ENCODE measurements at places on chromosomes 7 and 10.

DNA sequence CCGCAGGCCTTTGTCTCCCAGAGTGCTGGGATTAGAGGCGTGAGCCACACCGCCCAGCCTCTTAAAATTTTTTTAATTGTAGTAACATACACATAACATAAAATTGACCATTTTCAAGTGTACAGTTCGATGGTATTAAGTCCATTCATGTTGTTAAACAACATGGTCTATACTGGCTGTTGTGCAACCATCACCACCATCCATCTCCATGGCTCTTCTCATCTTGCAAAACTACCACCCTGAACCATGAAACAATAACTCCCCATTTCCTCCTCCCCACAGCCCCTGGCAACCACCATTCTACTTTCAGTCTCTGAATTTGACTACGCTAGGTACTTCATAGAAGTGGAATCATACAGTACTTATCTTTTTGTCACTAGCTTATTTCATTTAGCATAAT lies 7.9 kb upstream of the ZFYVE27 start:
- no peak for DNase-seq

DNA sequence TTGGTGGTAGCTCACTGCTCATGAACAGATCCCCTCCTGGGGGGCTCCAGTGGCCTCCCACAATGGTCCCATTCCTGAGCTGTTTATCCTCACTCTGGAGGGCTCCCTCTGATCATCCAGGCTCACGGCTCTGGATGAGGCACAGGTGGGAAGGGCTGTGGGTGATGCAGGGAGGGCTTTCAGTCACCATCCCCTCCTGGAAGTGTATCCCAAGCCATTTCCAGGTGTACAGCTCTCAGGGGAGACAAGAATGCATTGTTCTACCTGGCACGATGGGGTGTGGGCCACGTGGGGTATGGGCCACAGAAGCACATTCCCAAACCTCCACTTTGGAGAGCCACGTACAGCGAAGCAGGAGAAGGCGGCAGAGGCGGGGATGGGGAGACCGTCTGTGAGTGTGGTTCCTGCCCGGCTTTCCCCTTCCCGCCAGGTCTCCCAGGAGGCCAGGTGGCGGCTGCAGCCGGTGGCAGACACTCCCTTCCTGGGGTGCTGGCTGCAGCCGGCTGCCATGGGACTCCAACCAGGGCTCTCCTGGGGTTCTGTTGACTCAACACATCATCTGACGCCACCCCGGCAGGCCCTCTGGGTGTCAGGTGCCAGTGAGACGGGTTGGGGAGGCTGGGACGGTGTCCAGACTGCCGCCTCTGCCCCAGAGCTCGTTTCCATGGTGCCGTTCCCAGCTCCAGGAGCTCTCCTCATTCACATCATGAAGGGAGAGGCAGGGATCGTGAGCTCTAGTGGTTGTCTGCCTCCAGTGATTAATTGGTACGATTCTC lies 169.7 kb upstream of the RHEB start:
- no peak for DNase-seq

DNA sequence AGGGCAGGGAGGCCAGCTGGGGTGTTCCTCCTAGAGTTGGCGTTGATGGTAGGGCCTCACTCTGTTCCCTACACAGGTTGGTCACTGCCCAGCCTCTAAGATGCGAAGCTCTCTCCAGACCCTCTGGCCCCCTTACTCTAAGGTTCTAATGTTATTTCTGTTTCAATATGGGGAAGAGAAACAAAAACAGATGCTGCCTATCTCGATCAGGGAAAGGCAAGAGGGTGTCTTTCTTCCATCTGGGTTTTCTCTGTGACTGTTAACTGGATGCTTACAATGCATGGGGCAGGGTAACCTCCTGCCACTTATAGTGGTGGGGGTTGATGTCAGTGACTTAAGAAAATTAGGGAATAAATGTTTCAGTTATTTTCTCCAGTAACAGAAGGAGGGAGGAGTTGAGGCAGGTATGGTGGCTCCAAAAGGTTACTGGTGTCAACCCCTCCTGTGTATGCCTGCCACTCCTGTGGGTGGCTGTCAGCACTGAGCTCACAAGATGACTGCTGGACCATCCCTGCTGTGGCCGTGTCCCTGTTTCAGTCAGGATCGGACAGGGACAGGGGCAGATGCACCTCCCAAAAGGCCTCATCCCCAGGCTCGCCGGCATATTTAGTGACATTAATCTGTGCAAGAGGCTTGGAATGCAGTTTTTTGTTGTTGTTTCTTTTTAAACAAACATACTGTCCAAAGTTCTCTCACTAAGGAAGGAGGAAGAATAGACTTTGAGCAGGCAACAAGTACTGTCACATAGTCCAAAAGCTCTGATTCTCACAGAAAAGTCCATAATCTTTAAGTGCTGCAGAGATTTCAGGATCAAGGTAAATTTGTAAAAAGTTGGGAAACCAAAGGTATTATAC lies 39.6 kb upstream of the SYPL1 start:
- DNase-seq: no peak

- DNase-seq: no peak
Observed at GRCh38 chr10:101573885-101574753, 13.9 kb downstream of the POLL start.

GRCh38 chr10:88082806-88083596 lies 219.6 kb downstream of the PTEN start:
- DNase-seq: no peak

GRCh38 chr7:141340991-141341390 lies 210.2 kb upstream of the AGK start:
- no peak for DNase-seq

DNA sequence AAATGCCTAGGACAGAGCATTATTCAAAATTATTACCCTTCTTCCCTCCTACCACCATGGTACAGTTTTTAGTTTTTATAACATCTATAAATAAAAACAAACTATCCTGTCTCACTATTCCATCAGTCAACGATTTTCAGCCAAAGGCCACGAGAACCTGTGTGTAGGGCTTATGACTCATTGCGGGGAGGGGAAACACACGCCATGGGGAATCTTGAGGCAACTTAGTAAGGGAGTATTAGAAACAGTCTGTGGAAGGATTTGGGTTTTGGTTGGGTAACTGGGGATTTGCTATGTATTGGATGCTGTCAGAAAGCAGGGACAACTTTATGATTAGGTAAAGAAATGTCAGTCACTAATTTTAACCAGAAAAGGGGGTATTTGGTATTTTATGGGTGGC lies 14.7 kb downstream of the GPR141 start:
- no peak for DNase-seq

DNA sequence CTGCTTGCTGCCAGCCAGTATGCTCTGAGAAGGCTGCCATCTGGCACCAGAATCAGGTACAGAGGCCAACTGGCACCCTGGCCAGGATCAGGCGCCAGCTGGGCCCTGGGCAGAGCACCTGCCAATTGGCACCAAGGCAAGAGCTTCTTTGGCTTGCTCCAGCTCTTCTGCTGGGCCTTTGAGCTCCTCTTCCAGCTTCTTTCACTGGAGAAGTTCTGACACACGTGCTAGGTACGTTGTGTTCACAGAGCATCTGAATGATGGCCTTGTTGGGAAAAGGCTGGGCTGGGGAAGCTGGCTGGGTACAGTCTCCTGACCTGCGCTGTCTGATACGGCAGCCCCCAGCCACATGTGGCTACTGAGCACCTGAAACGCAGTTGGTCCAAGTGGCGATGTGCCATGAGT lies 31.7 kb upstream of the OPALIN start:
- no peak for DNase-seq

DNA sequence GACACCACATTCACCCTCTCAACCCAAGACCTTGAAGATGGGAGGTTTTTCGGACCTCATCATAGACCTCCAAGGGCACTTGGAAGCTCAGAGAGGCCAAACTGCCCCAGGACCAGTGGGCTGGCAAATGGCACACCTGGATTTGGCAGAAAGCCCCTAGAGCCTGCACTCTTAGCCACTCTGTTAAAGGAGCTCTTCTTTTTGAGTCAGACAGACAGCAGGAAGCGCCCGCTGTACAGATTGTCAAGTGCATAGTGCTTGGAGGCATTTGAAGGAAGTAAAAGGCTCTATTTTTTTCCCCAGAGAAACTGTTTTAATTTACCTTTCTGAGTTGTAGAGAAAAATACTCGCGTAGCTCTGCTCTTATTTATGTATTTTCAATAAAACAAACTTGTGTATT lies 408.6 kb upstream of the GALNT17 start:
- no peak for DNase-seq

- DNase-seq: no peak
Observed at GRCh38 chr7:136399385-136399784, 422.2 kb upstream of the MTPN start.

GRCh38 chr7:115549910-115550309 lies 480.7 kb downstream of the TFEC start:
- no peak for DNase-seq

DNA sequence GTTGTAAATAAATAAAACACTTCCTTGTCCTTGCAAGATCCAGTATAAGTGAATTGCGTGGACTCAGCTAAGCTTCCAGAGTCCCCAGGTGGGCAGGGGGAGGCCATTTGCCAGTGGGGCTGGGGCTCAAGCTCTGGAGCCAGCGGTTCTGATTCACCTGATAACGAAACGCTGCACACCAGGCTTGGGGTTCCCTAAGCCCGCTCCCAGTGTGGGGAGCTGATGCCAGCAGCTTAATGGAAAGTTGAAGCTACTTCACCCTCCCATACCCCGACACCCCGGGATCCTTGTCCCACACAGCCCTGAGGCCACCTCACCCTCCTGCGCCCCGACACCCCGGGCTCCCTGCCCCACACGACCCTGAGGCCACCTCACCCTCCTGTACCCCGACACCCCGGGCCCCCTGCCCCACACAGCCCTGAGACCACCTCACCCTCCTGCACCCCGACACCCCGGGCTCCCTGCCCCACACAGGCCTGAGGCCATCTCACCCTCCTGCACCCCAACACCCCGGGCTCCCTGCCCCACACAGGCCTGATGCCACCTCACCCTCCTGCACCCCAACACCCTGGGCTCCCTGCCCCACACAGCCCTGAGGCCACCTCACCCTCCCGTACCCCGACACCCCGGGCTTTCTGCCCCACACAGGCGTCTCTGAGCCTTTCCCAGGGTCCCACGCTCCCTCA lies 30.8 kb downstream of the FKBP6 start:
- DNase-seq: no peak

- DNase-seq: no peak
Observed at GRCh38 chr7:140484951-140485499, 5.7 kb upstream of the MKRN1 start.

DNA sequence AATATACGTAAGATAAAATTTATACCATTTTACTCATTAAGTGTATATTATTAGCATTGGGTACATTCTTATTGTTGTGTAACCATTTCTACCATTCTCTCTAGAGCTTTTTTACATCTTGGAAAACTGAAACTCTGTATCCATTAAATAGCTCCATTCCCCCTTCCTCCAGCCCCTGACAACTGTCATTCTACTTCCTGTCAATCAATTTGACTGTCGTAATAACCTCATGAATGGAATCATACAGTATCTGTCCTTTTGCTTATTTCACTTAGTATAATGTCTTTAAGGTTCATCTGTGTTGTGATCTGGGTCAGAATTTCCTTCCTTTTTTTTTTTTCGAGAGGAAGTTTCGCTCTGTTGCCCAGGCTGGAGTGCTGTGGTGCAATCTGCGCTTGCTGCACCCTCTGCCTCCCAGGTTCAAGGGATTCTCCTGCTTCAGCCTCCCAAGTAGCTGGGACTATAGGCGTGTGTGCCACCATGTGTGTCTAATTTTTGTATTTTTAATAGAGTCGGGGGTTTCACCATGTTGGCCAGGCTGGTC lies 15.6 kb downstream of the ZRANB1 start:
- no peak for DNase-seq

DNA sequence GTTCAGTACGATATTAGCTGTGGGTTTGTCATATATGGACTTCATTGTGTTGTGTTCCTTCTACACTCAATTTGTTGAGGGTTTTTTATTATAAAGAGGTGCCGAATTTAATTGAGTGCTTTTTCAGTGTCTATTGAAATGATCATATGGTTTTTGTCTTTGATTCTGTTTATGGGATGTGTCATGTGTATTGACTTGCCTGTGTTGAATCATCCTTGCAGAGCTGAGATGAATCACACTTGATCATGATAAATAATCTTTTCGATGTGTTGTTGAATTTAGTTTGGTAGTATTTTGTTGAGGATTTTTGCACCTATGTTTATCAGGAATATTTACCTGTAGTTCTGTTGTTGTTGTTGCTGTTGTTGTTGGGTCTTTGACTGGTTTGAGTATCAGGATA lies 39.8 kb downstream of the ATOH7 start:
- DNase-seq: no peak

GRCh38 chr7:3956949-3957348 lies 655.9 kb downstream of the SDK1 start:
- DNase-seq: no peak

DNA sequence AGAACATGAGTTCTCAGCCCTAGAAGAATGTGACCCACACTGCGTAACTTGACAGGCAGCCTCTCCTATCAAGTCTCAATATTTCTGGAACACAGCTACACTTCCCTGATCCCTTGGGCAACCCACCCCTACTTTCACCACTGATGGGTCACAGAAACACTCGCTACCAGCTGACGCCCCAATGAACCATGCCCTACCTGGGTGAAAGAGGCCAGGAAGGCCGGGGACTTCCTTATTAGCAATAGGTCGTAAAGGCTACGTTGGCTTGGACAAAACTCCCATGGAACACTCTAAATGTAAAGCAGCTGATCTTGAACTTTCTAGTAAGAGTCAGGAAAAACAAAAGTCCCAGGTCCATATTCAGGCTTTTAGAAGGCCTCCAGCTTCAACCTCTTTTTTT lies 202.3 kb upstream of the KCTD7 start:
- DNase-seq: no peak

- no peak for DNase-seq
Observed at GRCh38 chr7:98107313-98107721, 655 bp downstream of the LMTK2 start.

- no peak for DNase-seq
Observed at GRCh38 chr10:110966146-110966545, 46.7 kb downstream of the SHOC2 start.

GRCh38 chr10:45180946-45181875 lies 134.2 kb downstream of the OR13A1 start:
- peak; percentile 55 for DNase-seq

GRCh38 chr7:116083796-116084195 lies 53.2 kb upstream of the TFEC start:
- no peak for DNase-seq

- peak; percentile 52 for DNase-seq
Observed at GRCh38 chr10:48658243-48658974, 26.3 kb upstream of the WDFY4 start.

- DNase-seq: no peak
Observed at GRCh38 chr7:47026780-47027361, 555.0 kb downstream of the TNS3 start.

DNA sequence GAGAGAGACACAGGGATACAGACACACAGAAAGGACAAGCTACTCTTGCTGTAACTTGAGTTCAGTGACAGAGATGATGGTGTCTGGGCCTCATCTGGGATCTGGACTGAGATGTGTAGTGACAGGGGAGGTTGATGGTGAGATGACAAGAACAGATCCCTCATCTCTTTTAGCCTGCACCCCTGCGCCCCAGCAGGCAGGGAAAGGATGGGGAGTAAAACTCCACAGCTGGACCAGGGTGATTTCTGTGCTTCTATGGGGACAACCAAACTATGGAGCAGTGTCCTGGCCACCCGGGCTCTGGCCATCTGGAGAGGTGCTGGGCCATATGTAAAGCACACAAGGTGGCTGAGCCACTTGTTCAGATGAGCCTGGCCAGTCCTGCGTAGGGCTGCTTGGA lies 4.5 kb upstream of the LRRC18 start:
- DNase-seq: no peak

GRCh38 chr7:142690554-142691182 lies 58.6 kb upstream of the PRSS1 start:
- no peak for DNase-seq

- DNase-seq: no peak
Observed at GRCh38 chr7:30079880-30080279, 51.7 kb downstream of the PLEKHA8 start.
